ENCODE measurements at places on chromosomes 2 and 18. TPM values are rescaled to one million over a fixed set of nuclear protein-coding genes. Genes with fewer than 3 reads are reported as not detected.

The VWC2L gene
- total RNA-seq, result not detected

The DSG4 gene
- 0.04 TPM for total RNA-seq

The CRIM1 gene
- total RNA-seq, result 76.8 TPM

The DOK1 gene
- total RNA-seq, result 4.3 TPM

The CD8B gene
- not detected for total RNA-seq

The CREG2 gene
- total RNA-seq, result 1.1 TPM

The FER1L5 gene
- 0.18 TPM for total RNA-seq

The SAG gene
- total RNA-seq, result not detected

The ATP8B1 gene
- total RNA-seq, result 14.7 TPM

The OTX1 gene
- total RNA-seq, result 3.8 TPM

The TNS1 gene
- total RNA-seq, result 1.8 TPM

The BCL11A gene
- total RNA-seq, result 7.2 TPM

The ACMSD gene
- total RNA-seq, result not detected

The UPP2 gene
- not detected for total RNA-seq

The CASP10 gene
- total RNA-seq, result 6.5 TPM
